ENCODE measurements at places on chromosomes 3 and 15.

GRCh38 chr15:40508216-40508615 lies 37.4 kb downstream of the CHST14 start:
- no peak for DNase-seq

DNA sequence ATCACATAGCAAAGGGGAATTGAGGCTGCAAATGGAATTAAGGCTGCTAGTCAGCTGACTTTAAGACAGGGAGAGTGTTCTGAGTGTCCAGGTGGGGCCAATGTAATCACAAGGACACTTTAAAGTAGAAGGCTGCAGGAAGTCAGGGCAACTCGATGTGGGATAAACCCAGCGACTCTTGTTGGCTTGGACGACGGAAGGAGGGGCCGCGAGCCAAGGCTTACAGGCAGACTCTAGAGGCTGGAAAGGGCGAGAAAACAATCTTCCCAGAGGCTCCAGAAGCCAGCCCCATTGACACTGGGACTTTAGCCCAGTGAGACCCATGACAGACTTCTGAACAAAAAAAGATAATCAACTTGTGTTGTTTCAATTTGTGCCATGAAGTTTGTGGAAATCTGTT lies 12.9 kb upstream of the MUSTN1 start:
- no peak for DNase-seq

- DNase-seq, result no peak
Observed at GRCh38 chr3:12507591-12508281, 23.5 kb downstream of the TSEN2 start.

DNA sequence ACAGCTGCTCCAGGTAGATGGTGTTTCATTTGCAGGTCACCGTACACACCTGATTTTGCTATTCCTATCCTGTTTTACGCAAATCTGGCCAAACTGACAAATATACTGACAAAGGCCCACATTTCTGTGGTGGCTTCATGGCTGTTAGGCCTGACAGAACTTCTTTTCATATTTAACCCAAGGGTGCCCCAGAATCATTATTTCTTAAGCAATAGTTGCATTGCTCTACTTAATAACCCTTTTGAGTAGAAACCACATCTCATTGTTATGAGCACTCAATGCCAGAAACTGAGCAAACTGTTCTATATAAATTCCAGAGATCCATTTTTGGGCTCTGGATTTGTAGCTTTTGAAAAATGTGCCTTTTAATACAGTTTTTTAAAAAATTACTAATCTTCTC lies 19.4 kb downstream of the ASTE1 start:
- DNase-seq, result no peak

GRCh38 chr3:83224101-83224868 lies 1462.8 kb upstream of the GBE1 start:
- DNase-seq, result no peak

DNA sequence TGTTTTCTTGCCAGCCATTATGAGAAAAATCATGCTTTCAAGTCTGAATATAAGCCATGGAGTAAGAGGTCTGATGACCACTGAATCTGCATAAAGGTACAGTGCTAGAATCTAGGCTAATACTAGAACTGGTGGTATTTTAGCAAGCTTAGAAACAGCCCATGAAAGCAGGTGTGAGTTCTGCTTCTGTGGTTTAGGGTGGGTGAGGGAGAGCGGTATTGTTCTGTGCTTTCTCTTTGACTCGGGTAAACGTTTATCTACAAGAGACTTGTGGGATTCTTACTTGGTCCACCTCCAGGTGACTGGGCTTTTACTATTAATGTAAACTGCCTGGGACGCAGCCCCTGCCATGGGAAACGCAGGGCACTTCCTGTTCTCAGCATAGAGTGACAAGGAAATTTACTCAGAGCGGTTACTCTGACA lies 55.2 kb downstream of the PGPEP1L start:
- DNase-seq, result peak; percentile 29

DNA sequence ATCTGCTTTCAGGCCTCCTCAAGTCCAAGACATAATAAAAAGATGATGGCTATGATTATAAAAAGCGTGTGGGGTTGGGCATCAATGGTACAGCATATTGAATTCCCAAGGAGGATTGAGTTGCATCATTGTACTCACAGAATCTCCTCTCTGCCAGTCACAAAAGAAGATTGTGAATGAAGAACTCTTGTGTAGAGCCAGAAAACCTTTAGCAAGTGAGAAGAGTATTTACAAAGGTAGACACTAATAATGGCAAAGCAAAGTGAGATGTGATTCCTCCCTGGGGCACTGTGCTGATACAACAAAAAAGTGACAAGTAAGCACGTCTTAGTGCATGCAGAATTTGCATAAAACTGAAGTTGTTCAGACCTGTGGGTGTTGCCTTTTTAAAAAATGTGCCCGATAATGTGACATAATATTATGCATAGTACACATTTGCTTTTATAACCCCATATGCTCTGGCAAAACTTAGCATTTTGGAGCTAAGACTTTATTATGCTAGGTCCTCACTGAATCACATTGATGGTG lies 291.2 kb upstream of the TBC1D5 start:
- DNase-seq, result no peak

DNA sequence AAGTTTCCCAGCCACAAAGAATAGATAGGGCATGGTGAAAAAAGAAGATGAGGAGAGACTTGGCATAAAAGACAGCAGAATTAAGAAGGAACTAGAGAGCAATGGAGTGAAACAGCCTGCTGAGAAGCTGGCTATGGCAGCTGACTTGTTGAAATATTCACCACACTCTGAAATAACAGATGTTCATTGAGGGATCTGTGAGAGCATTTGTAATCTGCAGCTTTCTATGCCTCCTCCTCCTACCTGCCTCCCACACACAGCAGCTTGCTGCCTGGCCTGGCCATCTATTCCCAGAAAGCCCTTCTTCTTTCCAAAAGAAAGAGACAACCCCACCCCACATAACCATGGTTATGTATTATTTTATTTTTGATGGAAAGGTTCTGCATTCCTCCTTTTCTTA lies 303.9 kb downstream of the GAP43 start:
- DNase-seq, result no peak

DNA sequence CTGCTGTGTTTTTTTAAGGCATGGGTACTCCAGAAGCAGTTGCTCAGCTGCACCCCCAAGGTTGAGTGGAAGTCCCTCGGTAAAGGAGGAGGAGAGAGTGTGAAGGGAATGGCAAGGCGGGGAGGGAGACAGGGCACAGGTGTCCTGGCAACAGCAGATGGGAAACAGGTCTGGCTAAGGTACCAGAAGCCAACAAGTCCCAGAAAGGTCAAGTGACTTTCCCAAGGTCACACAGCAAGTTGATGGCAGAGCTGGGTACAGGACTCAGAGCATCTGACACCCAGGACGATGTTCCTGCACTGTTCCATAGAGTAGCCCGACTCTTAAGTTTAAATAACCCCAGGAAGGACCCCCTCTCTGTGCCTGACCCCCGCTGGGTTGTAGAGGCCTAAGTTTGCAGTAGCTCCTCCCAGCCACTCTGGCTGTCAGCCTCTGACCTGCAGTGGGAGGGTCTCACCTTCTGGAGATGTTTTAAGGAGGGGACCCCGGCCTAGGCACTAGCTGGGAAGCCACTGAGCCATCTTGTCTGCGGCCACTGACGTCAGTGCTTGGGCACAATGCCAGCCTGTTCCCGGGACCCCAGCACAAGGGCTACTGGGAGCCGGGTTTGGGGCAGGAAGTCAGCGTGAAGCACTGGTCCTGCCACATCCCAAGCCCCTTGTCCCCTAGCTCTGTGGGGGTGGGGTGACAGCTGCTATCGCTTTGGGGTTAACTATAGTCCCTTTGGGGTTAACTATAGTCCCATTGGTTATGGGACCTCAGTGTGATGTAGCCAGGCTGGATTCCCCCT lies 10.5 kb downstream of the CSK start:
- no peak for DNase-seq
